ENCODE measurements at places on chromosomes 6 and 20.

- DNase-seq, result peak; percentile 93
Observed at GRCh38 chr6:76633259-76633658, 560.8 kb upstream of the IMPG1 start.

DNA sequence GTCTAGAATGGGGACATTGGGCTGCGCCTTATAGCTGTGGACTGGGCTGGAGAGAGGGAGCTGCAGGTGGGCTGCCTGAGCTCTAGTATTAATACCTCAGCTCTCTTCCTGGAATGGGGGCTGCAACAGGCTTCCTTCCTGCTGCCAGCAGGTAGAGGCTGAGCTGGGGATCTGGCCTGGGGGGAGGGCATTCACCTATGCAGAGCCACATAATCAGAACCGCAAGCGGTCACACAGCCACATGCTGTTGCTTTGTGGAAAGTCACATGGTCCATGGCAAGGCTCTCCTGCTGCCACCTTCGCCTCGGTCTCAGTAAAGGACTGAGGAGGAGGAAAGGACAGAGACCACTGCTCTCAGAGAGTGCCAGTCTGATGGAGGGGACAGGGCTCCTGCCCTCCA is 35.7 kb downstream of the ITPR3 start:
- no peak for DNase-seq

GRCh38 chr6:148203970-148204369 is 138.7 kb upstream of the SASH1 start:
- DNase-seq, result no peak

DNA sequence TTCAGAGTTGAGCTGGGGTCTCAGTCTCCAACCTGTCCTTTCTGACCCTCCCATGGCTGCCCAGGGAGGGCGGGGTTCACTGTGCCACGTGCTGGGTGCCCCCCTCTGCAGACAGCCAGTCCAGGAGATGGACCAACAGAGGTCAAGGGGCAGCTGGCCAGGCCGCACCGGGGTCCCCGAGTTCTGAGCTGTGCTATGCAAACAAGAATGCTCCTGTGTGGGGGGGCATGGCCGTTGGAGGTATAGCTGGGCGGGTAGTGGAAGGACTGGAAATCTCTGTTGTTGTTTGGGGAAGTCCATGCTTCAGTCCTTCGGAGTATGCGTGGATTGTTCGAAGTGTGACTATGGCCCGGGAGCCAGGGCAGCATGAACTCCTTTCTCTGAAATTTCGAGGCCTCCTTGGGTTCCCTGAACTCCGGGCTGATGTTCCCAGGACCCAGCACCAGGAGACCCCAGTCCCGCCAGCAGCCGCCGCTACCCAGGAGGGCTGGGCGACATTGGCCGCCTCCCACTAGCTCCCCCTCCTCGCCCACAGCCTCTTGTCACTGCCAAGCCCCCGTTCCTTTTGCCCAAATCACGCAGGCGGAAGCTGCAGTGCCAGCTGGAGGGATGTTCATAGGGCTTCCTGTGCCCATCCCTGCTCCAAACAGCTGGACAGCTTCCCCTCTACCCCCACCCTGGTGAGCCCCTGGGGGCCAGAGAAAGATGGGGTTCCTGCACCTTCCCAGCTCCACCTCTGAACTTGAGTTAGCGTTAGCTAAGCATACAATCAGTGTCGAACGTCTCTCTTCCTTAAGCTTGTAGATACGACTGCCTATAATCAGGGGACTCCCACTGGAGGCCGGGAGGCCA is 126.6 kb downstream of the TAF4 start:
- DNase-seq, result no peak

- no peak for DNase-seq
Observed at GRCh38 chr6:46312654-46313053, 141.9 kb upstream of the ENPP5 start.

- no peak for DNase-seq
Observed at GRCh38 chr6:158603261-158604047, 41.1 kb downstream of the DYNLT1 start.

DNA sequence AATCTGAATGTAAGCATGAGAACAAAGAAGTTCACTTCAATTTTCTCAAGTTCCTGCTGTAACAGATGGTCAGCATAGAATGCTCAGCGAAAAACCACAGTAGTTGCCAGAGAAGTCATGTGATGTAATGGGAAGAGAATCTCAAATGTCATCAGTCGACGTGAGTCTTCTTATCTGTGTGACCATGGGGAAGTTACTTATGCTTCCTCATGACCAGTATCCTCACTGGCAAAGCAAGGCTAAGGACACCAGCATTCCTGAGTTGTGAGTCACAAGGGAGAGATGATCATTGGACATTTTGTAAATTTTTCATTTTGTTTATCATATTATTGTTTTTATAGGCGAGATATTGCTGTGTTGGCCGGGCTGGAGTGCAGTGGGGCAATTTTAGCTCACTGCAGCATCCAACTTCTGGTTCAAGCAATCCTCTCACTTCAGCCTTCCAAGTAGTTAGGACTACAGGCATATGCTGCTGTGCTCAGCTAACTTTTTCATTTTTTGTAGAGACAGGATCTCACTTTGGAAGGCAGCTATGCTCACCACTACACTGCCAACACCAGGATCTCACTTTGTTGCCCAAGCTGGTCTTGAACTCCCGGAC is 21.9 kb downstream of the SGK1 start:
- DNase-seq, result no peak

DNA sequence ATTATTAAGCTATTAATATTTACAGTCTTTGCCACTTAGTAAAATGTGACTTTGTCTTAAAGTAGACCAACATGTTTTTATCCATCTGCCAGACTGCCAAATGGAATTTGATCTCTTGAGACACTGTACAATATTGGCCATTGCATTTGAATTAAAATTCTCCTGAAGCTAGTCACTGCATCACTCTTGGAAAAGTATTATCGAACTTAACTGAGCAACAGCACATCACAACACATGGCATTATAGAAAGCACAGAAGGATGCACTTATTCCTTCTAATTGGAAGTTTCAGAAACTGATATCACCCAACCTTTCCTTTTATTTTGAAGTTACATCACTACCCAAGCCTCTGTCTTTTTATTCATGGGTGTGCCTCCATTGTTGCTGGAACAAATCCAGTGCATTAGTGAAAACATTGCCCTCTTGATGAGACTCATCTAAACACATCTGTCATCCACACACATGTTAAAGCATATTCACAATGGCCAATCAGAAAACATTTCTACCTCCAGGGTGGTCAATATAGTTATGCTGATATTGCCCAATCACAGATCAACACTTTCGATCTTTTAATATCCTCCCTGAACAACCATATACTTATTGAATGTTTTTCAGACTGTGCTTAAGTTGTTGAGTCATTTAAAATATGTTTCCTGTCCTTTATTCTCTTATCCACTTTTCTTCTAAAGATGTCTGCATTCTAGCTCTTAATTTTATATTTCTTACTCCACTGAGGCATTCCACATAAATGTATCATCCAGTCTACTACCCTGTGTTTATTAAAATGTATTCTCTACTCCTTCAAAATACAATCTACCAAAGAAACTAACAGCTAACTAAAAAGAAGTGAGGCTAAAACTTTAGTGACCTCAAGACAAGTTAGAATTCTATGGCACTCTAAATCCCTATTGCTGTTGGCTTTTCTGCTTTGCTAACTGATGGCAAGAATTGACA is 535.0 kb downstream of the RFPL4B start:
- DNase-seq, result no peak

DNA sequence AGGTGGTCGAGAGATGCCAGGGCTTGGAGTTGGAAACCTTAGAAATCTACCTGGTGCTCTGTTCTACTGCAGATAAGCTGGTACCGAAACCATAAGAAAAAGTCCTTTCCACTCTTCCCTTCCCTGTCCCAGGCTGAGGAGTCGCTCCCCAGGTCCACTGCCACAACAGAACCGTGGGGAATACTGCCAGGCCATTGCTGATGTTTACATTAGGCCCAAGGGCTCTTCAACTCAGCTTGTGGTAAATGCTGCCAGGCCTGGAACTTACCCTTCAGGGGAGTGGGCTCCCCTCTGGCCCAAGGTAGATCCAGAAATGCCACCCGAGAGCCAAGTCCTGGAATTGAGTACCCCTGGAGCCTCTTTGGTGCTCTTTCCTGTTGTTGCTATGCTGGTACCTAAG is 388.4 kb downstream of the ESR1 start:
- no peak for DNase-seq

GRCh38 chr6:112241820-112242429 is 12.4 kb downstream of the LAMA4 start:
- DNase-seq, result no peak

DNA sequence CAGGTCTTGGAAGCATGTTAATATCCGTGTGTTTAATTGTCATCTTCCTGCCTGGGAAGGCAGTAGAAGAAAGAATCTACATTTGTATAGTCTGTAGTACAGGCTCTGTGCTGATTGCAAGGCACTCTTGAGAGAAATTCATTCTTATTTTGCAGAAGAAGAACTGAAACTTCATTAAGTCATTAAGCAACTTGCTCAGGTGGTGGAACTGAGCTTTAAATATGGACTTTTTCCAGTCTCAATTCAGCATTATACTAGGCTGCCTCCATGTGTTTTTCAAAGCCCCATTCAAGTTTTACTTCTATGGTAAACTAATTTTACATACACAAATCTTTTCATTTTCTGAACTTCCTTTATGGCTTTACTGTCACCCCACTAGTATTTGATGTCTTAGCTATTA is 18.7 kb downstream of the ZNF451 start:
- no peak for DNase-seq

DNA sequence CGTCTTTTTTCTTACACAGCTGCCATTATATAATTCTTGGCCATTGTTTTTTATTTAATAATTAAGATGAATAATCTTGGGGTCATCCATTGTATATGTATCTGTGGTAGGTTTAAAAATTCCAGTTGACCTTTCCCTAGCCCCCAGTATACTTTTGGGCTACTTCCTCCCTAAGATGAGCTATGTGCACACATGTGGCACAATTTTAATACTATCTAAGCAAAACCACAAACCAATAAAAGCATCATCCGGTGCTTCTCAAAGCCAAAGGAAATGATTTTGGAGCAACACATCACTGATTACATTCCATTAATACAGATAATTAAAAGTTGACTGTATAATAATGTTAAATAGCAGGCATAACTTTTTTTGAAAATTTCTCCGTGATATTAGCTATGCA is 161.2 kb downstream of the ATXN1 start:
- DNase-seq, result no peak

DNA sequence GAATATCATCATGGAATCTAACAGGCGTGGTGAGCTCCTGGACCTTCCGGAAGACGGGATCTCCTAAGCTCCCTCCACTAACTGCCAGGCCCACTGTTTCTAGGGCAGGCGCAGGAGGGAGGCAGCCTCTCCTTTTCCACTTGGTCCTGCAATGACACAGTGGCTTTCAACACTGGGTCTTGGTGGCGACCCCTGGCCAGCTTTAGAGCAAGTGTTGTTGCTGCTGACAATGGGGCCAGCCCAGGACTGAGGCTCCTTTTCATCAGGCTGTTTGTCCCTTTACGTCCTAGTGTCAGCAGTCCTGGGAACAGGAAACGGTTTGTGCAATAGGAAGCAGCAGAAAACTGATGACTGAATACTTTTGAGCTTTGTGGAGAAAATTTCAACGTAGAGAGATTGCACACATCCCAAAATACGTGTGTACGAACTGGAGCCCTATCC is 9.7 kb upstream of the QKI start:
- no peak for DNase-seq

DNA sequence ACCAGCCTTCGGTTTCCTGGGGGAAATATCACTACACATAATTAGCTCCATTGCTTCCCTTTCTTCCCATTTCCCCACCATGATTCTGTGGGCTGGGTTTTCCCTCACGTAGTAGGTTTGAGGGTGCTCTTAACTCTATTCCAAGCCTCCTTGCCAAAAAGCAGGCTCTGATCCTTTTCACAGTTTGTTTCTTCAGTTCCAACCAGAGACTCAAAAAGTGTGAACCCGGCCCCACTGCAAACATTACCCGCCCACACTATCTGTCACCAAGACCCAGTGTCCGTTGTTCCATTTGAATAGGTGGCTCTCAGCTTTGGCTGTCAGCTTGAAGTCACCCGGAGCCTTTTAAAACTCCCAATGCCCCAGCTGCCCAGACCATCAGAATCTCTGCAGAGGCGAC is 11.8 kb upstream of the NAA20 start:
- DNase-seq, result no peak

DNA sequence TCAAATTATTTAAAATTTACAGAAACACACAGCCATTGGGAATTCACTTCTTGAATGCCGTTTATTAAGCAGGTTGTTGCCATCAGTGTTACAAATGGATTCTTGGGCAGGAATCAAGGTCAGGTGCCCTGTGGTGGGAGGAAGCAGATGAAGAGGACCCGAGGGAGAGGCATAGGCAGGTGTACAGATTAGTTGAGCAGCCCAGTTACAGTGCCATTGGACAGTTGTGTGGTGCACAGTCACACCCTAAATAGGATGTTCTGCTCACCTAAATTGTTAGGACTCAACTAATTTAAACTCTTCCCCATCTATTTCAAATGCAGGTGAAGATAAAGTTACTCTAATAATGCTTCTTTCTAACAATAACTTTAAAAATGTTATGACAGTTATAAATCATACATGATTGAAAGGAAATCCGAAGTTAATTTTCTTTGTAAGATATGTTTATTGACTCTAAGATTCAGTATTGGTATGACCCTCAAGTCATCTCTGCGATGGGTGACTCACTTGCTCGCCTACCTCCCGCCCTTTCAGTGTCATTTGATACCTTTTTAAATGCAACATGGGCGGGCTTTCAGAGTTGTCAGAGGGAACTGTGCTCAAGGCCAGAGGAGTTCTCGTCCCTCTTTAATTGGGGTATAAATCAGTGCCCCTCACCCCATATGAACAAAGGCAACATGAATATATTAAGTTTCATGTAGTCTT is 35.1 kb downstream of the DSE start:
- DNase-seq, result no peak

GRCh38 chr6:105001063-105001462 is 44.2 kb downstream of the LIN28B start:
- no peak for DNase-seq

GRCh38 chr20:44087051-44087856 is 99.7 kb downstream of the JPH2 start:
- no peak for DNase-seq

GRCh38 chr6:55016261-55016660 is 158.1 kb upstream of the HCRTR2 start:
- DNase-seq, result no peak

GRCh38 chr6:51495096-51495495 is 592.3 kb downstream of the PKHD1 start:
- DNase-seq, result no peak

GRCh38 chr6:158729906-158730540 is 80.2 kb downstream of the SYTL3 start:
- no peak for DNase-seq

- no peak for DNase-seq
Observed at GRCh38 chr20:36449663-36450062, 91.7 kb upstream of the MYL9 start.

GRCh38 chr6:136341967-136342366 is 52.3 kb upstream of the BCLAF1 start:
- no peak for DNase-seq
